Kidney (tissue), 22 donors: ENCODE measurements at places on chromosomes 7 and 10. TPM values are rescaled to one million over a fixed set of nuclear protein-coding genes. Genes with fewer than 3 reads are reported as not detected.

Gene OR2A5
- total RNA-seq: not detected

GRCh38 chr10:21385996-21386585, 139.4 kb downstream of the SKIDA1 start:
- H3K4me3 ChIP-seq: no peak overlapping the region
- no peak for DNase-seq
- H3K27ac ChIP-seq: no peak overlapping the region

Gene NACAD
- total RNA-seq: 4.2 TPM

- no peaks in the 10 kb centered on the region for H3K27me3 ChIP-seq
- H3K27ac ChIP-seq: no peak overlapping the region
Measured at GRCh38 chr10:130805635-130806030, 505.9 kb downstream of the TCERG1L start.

- no peak overlapping the region for H3K27ac ChIP-seq
- no peaks in the 10 kb centered on the region for H3K36me3 ChIP-seq
- H3K4me1 ChIP-seq: peaks cover 7% of the 10 kb centered on the region
- H3K27me3 ChIP-seq: no peaks in the 10 kb centered on the region
- no peak overlapping the region for H3K4me3 ChIP-seq
Measured at GRCh38 chr10:124565565-124566221, 104.1 kb downstream of the LHPP start.

GRCh38 chr7:92834507-92835260, 1.7 kb downstream of the CDK6 start:
- H3K4me1 ChIP-seq: no peaks in the 10 kb centered on the region
- no peak for DNase-seq
- H3K27ac ChIP-seq: peak overlapping the region; percentile 94

Gene KLF14
- not detected for total RNA-seq

Gene CALML5
- not detected for total RNA-seq

GRCh38 chr7:26580711-26581110, 283.7 kb downstream of the SKAP2 start:
- no peaks in the 10 kb centered on the region for H3K27me3 ChIP-seq
- H3K4me3 ChIP-seq: no peak overlapping the region
- no peak overlapping the region for H3K27ac ChIP-seq
- no peaks in the 10 kb centered on the region for H3K4me1 ChIP-seq

Gene GPR15LG
- 0.44 TPM for total RNA-seq

Gene WNT8B
- total RNA-seq: not detected

Gene AGBL3
- total RNA-seq: 7.6 TPM

DNA sequence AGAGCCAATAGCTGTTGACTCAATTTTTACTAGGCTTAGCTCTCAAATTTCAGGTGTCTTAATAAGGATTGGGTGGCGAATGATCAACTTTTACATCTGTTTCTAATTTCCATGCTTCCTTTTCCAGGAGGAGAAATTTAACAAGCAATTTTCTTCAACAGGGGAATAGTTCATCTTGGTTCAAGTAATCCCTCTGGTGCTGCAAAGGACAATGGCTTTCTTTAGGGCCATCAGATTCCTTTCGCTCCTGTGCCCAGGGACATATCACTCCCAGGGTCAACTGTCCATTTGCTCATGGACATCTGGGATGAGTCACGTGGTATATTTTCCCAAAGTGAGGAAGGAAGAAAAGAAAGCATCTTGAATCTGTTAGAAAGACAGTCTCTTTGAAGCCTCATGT, 313.3 kb downstream of the FRMD4A start:
- H3K4me1 ChIP-seq: no peaks in the 10 kb centered on the region
- H3K4me3 ChIP-seq: no peak overlapping the region
- no peaks in the 10 kb centered on the region for H3K36me3 ChIP-seq
- no peak for DNase-seq
- no peaks in the 10 kb centered on the region for H3K27me3 ChIP-seq

Gene MAT1A
- 1.1 TPM for total RNA-seq

GRCh38 chr7:75734586-75735458, 3.9 kb downstream of the HIP1 start:
- H3K27ac ChIP-seq: no peak overlapping the region
- no peaks in the 10 kb centered on the region for H3K27me3 ChIP-seq
- H3K4me3 ChIP-seq: no peak overlapping the region

GRCh38 chr7:159067576-159068487, 76.8 kb downstream of the VIPR2 start:
- H3K27ac ChIP-seq: peak overlapping the region; percentile 43
- H3K27me3 ChIP-seq: no peaks in the 10 kb centered on the region
- H3K4me3 ChIP-seq: no peak overlapping the region
- H3K36me3 ChIP-seq: no peaks in the 10 kb centered on the region
- no peak for DNase-seq
- H3K4me1 ChIP-seq: no peaks in the 10 kb centered on the region

DNA sequence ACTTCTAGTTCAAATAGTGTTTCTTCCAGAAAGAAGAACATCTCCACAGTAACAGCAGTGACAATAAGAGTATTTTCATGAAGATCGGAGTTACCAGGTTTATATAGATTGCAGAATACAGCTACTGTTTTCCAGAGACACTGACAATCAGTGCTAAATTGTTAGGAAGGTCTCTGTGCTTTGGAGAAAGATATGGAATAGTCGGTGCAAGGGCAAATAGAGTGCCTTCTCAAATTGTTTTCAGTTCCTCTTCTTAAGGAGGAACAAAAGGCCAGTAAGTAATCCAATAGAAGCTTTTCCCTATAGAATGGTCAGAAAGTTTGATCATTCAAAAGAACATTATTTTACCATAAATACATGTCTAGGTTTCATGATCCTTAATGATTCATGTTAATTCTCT, 2.6 kb upstream of the KIAA1217 start:
- H3K27ac ChIP-seq: peak overlapping the region; percentile 9
- H3K27me3 ChIP-seq: no peaks in the 10 kb centered on the region
- no peak overlapping the region for H3K4me3 ChIP-seq
- DNase-seq: no peak
- H3K4me1 ChIP-seq: peaks cover 21% of the 10 kb centered on the region
- no peaks in the 10 kb centered on the region for H3K36me3 ChIP-seq

DNA sequence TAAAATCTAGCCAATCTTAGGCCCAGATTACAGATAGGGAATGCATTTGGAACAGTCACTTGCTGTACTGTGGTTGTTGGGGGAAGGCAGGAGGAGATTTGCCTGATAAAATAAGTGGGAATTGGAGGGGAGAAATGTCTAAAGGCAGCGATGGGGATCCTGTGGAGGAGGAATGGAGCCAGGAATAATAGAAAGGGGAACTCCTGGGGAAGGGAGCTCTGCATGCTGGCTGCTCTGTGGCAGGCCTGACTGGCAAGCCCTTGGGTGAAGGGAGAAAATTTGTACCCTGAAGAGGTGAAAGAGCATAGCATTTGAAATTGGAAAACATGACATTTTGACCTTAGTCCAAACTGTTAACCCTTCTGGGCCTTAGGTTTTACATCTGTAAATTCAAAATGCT, 13.7 kb downstream of the MMP21 start:
- no peak for DNase-seq
- H3K27me3 ChIP-seq: no peaks in the 10 kb centered on the region
- no peaks in the 10 kb centered on the region for H3K4me1 ChIP-seq
- no peak overlapping the region for H3K27ac ChIP-seq
- no peak overlapping the region for H3K4me3 ChIP-seq
- H3K36me3 ChIP-seq: peaks cover 11% of the 10 kb centered on the region

GRCh38 chr7:5282543-5283316, at the start of gene SLC29A4:
Gene SLC29A4 (plus strand): TSS chr7:5282943. CDS start chr7:5287817, 4,874 bp downstream.
- H3K27ac ChIP-seq: no peak within 1 kb of the TSS
- no peaks in the 10 kb centered on the region for H3K27me3 ChIP-seq
- peak; percentile 75 for DNase-seq
- H3K4me3 ChIP-seq: peak within 1 kb of the TSS; percentile 20

GRCh38 chr10:35335133-35336083, 901 bp upstream of the CCNY start:
- H3K4me1 ChIP-seq: peaks cover 16% of the 10 kb centered on the region
- H3K27ac ChIP-seq: peak overlapping the region; percentile 63
- peak overlapping the region; percentile 75 for H3K4me3 ChIP-seq
- no peaks in the 10 kb centered on the region for H3K27me3 ChIP-seq
- peak; percentile 22 for DNase-seq

DNA sequence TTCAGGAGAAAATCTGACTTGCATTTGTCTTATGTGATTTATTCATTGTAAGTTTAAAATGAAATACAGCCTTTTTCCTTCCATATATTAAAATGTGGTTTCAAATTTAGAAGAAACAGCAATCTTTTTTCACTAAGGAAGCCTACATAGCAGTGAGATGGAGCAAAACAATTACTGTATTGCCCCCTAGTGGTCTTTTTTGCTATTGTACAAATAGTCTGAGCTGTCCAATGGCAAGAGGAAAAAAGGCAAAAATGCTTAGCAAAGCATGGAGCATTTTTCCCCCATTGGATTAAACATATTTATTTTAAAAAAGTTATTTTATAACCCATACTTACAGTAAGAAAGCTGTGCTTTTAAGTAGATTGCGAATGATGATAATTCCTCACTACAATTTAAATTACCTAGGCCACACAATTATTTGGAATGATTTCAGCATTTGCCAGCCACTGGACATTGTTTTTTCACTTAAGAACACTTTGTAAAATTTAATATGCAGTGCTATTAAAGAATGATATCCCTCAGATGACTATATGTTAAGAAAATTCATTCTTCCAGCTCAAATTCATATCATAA, 119.5 kb downstream of the CPED1 start:
- no peaks in the 10 kb centered on the region for H3K36me3 ChIP-seq
- H3K27me3 ChIP-seq: no peaks in the 10 kb centered on the region
- H3K27ac ChIP-seq: no peak overlapping the region
- H3K4me1 ChIP-seq: no peaks in the 10 kb centered on the region
- no peak overlapping the region for H3K4me3 ChIP-seq

GRCh38 chr7:72793791-72794190, 34.2 kb downstream of the TYW1B start:
- peaks cover 2% of the 10 kb centered on the region for H3K36me3 ChIP-seq
- H3K4me1 ChIP-seq: no peaks in the 10 kb centered on the region
- no peak overlapping the region for H3K27ac ChIP-seq
- DNase-seq: no peak

Gene ZNF804B
- total RNA-seq: 0.19 TPM

Gene OR2A7
- total RNA-seq: 12.3 TPM

Gene ZNF488
- total RNA-seq: 0.09 TPM

Gene ZPBP
- 0.22 TPM for total RNA-seq
